Right forelimb (tissue), 1 donor: ENCODE measurements at places on chromosomes 6 and 20.

- no peak for DNase-seq
Observed at GRCh38 chr20:36756496-36756895, 10.6 kb upstream of the NDRG3 start.

- no peak for DNase-seq
Observed at GRCh38 chr20:43189554-43190331, at the start of gene PTPRT. PTPRT (minus strand) TSS chr20:43189906; CDS start chr20:43189733, 173 bp downstream.

GRCh38 chr6:93341900-93342613, 77.3 kb downstream of the EPHA7 start:
- DNase-seq, result no peak

GRCh38 chr6:142372348-142372747, 70.5 kb downstream of the ADGRG6 start:
- DNase-seq, result no peak

GRCh38 chr6:160227038-160227768, 31.4 kb downstream of the SLC22A2 start:
- no peak for DNase-seq
